ELR (cell line): ENCODE measurements at places on chromosomes 7 and 10.

- no peak for DNase-seq
Measured at GRCh38 chr7:30476459-30477145, 2.0 kb downstream of the NOD1 start.

- DNase-seq, result no peak
Measured at GRCh38 chr7:47833211-47833610, 115.1 kb downstream of the PKD1L1 start.

GRCh38 chr10:109947111-109947920 lies 24.0 kb upstream of the XPNPEP1 start:
- no peak for DNase-seq

DNA sequence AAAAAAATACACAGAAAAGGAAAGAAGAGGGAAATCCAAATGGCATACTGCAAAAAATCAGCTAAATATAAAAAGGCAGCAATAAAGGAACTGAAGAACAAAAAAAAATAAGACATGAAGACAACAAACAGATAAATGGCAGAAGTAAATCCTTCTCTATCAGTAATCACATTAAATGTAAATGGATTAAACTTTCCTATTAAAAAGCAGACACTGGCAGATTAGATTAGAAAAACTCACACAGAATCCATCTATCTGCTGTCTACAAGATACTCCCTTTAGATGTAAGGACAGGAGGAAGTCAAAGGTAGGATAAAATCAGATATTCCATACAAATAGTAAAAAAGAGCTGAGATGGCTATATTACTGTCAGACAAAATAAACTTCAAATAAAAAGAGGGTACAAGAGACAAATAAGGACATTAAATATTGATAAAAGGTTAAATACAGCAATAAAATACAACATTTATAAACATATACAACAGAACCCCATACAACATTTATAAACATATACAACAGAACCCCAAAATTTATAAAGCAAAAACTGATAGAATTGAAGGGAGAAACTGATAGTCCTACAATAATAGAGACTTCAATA lies 51.4 kb downstream of the CFAP70 start:
- DNase-seq, result no peak

GRCh38 chr10:118047157-118047719 lies 497 bp upstream of the RAB11FIP2 start:
- no peak for DNase-seq
